Fibroblast of mammary gland (primary cell): ENCODE measurements at places on chromosomes 5 and 9.

DNA sequence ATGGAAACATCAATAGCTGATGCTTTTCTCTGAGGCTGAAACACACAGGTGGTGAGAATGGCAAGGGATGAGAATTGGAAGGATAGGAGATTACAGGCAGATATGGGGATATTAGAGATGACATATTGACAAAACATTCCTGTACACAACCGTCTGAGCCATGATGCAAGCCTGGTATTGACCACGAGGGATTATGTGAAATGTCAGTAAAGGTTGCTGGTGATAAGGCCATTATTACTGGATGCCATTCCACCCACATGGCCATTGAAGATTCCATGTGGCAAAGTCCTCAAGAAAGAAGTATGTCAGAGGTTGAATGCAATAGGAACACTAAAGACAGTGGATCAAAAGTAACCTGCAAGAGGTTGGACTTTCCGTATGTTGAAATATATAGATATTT lies 15.7 kb downstream of the GRAMD2B start:
- DNase-seq: no peak

GRCh38 chr5:127203818-127204217 lies 86.8 kb upstream of the MEGF10 start:
- peak; percentile 86 for DNase-seq

- peak; percentile 89 for DNase-seq
Observed at GRCh38 chr9:121860744-121861143, 209.3 kb downstream of the DAB2IP start.

DNA sequence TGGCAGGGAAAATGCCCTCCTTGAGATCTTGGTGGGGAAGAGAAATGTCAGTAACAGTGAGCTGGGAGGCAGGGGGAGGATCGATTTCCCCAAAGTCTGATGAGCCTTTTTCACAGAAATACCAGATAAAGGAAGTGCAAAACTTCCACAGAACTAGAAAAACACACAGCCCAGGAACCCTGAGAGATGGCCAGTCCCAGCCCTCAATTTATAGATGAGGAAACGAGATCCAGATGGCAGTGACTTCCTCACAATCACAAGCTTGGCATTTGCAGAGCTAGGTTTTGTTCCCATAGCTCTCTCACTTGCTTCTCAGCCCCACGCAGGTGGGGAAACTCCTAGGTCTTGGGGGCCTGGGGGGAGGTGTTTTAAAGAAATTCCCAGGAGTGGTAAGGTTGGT lies 3.8 kb upstream of the GGTA1 start:
- DNase-seq: peak; percentile 41

- DNase-seq: no peak
Observed at GRCh38 chr5:88398316-88398715, 129.7 kb upstream of the TMEM161B start.

DNA sequence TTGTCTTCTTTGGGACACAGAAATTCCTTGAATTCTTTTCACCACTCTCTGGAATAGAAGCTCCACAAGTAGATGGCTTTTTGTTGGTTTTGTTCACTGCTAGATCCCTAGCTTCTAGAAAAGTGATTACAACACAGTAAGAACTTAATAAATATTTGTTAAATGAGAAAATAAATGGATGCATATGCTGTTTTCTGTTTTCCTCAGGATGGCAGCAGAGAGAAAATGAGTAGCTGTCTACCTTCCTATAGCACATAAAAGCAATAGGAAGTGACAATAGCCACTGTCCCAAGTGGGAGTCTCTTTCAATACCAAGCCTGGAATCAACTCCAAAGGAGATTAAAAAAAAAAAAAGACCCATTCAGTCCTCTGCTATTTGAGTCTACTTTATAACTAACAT lies 100.6 kb upstream of the NREP start:
- peak; percentile 40 for DNase-seq

- DNase-seq: peak; percentile 83
Observed at GRCh38 chr5:171450423-171451331, 31.2 kb downstream of the FGF18 start.

GRCh38 chr5:11527652-11528349 lies 376.4 kb downstream of the CTNND2 start:
- no peak for DNase-seq

DNA sequence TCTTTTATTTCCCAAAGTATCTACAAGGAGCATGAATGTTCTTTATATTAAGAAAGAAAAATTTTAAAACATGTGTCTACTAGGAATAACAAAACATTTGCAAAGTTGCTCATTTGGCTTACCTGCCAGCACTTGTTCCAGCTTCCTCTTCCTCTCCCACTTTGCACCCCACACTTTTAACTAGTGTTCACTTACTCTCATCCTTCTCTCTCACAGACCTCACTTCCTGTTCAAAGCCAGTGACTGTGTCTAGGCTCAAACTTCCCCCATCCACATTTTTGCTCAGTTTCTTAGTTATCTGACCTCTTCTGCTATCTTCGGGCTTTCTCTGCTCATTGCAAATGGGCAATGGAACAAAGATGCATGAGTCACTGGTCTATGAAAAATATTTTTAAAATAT lies 512.2 kb upstream of the ZNF462 start:
- DNase-seq: no peak

DNA sequence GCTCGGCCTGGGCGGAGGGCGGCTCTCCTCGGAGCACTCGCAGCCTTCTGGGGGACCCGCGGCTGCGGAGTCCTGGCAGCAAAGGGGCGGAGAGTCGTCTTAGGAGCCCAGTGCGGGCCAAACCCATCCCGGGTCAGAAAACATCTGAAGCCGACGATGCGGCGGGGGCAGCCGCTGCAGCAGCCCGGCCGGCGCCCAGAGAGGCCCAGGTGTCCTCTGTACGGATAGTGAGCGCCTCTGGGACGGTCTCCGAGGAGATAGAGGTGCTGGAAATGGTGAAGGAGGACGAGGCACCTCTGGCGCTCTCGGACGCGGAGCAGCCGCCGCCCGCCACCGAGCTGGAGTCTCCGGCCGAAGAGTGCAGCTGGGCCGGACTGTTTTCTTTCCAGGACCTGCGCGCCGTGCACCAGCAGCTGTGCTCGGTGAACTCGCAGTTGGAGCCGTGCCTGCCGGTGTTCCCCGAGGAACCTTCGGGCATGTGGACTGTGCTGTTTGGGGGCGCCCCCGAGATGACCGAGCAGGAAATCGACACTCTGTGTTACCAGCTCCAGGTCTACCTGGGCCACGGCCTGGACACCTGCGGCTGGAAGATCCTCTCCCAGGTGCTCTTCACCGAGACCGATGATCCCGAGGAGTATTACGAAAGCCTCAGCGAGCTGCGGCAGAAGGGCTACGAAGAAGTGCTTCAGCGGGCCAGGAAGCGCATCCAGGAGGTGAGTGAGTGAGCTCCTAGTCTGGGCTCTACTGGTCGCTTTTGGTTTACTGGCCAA lies 1.2 kb downstream of the JMY start:
- DNase-seq: peak; percentile 56

DNA sequence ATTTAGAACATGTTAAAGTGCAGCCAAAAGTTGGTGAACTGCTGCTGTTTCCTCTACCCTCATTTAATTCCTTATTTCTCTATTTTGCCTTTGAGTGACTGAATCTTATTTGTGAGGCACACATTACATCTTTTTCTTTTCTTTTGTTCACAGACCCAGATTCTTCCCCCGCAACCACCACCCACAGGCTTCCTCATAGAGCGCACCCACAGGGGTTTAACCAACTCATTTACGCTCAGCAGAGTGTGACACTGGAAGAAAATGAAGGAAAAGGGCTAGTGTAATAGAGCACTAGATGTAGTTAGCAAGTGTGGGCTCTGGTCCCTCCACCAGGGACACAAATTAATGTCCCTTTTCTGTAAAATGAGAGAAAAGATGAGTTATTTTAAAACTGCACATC lies 200.7 kb downstream of the PARP8 start:
- no peak for DNase-seq

DNA sequence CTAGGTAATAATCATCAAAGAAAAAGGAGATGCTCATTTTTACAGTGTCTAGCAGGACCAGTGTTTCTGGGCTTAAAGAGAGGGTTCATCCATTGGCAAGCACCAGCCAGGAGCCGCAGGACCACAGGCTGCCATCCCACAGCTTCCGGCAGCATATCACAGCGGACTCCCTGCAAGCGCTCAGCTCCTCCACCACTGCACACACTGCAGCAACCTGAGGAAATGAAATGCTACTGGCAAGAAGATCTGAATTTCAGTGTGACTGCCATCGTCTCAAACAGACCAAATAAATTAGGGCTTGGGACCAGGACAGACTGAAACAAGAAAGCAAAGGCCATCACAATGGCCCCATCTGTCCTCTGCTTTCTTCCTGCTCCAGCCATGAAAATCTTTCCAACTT lies 114.2 kb downstream of the TTC39B start:
- DNase-seq: no peak

DNA sequence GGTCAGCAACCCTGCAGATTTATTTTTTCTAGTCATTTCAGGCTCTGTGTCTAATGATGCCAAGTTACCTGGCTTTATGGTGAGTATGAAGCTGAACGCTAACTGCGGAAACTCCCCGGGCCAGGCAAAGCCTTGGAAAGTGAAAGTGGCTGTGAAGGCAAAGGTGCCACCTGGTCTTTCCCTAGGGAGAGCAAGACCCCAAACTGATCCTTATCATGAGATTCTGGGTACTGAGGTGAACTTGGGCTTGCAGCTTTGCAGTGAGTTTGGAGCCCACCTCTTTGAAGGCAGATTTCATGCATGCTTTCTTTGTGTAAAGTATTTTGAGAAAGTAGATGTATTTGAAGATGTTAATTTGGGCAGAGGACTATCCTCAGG lies 63.3 kb downstream of the CARTPT start:
- no peak for DNase-seq

- DNase-seq: no peak
Observed at GRCh38 chr9:104896131-104896530, 31.8 kb downstream of the ABCA1 start.

DNA sequence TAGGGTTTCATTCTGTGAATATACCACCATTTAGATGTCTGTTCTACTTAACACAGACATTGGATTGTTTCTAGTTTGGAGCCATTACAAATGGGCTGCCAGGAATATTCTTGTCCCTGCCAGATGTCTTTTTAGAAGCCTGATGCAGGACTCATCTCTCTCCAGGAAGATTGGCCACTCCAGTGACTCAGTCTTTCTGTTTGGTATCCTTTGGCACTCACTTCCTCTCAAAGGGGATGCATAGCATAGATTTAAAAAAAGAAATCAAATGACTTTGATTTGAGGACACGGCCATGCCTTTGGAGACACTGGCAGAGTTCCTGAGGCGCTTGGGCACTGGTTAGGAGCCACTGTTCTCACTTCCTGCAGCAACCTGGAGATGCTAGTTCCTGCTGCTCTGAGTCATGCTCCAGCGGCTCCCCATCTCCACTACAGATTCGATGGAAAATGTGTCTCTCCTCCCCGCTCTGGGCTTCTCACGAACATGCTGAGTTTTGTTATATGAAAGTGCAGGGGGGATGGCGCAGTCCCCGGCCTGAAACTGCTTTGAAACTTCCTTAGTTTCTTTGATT lies 3.5 kb upstream of the ZNF366 start:
- peak; percentile 76 for DNase-seq

DNA sequence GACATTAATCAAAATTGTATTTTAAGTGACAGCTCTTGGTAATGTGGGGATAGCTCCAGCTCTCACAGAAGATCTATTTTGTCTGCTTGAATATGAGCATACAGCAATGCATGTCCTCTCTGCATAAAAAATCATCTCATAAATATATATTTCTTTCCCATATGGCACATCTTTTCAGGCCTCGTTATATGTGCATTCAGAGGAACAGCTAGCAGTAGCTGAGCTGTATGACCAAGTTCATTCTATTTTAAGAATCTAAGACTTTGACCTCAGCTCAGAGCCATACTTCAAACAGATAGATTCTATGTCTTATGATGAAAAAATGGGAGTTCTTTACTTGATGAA lies 487.2 kb downstream of the ARHGEF28 start:
- DNase-seq: no peak

- no peak for DNase-seq
Observed at GRCh38 chr5:33841891-33842290, 49.9 kb downstream of the ADAMTS12 start.

DNA sequence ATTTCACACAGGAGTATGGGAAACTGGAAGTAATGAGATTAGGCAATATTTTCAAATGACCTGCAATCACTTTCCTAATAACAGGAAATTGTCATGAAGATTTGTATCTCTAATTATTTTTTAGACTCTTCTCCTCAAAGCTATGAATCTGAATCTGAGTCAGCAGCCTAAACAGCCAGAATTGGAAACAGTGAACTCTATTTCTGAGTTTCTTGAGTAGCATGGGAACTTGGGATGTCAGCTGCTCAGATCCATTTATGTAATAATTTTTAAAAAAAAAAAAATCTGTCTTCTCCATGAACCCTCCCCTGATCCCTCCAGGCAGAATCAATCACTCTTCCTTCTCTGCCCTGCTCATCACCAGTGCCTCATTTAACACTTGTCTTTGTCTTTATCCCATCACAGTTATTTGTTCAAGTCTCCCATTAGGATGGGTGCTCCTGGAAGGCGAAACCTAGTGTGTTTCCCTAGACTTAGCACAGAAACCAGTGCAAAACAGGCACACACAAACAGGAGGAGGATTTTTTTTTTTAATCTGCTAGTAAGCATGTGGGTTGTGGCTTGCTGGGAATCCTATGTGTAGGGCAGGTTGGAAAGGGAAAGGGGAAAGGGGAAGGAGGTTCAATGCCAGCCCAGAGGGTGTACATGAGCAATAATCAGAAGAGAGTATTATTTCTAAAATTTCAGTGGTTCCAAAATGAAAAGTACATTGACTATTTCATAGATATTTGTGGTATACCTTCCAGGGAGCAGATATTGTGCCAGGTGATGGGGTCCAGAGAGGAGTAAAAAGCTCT lies 186.8 kb downstream of the TTLL11 start:
- peak; percentile 74 for DNase-seq

- DNase-seq: no peak
Observed at GRCh38 chr5:179909224-179909623, 1.5 kb upstream of the TBC1D9B start.

DNA sequence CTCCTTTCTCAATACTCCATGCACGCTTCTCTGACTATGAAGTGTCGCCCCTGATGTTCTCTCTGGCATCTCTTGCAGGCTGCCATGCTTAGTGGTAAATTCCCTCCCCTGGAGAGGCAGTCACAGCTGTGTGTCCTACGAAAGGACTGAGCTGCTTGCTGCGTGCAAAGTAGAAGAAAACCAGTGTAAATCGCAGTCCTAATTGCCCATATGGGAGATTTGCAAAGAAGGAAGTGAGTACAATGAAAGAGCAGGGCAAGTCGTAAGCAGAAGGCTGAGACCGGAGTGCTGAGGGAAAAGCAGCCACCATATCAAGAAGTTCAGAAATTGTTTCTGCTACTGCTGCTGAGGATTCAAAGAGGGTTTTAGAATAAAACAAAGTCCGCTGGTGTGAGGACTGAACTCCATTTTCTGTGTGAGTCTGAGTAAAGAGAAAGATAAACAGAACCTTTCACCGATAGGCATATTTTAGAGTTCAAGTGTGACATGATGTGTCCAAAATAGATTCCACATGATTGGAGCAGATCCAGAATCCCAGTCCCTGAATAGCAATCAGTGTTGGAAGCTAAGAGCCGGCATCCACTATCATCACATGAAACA lies 507.8 kb upstream of the MPDZ start:
- peak; percentile 88 for DNase-seq

DNA sequence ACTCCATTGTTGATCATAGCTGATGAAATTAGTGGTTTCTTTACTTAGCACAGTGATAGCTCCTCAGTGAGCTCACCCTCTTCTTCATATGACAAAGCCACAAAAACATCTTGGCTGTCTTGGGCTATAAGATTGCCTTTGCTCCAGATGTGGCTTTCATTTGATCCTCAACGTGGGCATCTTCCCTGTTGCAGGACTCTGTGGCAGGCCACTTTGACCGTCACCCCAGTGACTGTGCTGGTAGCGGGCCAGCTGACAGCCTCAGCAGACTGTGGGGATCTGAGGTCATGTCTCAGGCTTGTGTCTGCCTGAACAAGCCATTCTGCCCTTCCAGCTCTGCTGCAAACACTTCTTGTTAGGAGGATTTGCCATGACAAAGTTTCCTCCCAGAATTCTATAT lies 422.2 kb downstream of the NR2F1-AS1 start:
- DNase-seq: peak; percentile 66
